ENCODE measurements at places on chromosomes 5 and 9.

- no peak for DNase-seq
Observed at GRCh38 chr9:120776788-120777187, 16.4 kb downstream of the FBXW2 start.

DNA sequence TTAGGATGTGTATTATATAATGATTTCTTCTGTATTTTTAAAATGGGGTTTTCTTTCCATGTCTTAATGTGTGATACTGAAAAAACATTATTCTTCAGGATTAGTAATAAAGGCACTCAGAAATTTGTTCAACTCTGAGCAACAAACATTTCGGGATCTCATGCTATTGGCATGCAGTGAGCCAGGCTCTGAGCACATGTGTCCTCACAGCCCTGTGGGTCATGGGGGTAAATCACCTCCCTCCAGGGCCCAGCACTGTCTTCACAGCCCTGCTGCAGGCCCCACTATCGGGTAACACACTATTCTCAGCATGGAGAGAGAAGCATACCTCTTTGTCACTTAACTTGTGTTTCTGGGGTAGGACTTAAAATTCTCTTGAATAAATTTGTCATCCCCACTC is 14.0 kb downstream of the TMEM174 start:
- no peak for DNase-seq

- no peak for DNase-seq
Observed at GRCh38 chr9:94995048-94995693, 268.7 kb downstream of the AOPEP start.

DNA sequence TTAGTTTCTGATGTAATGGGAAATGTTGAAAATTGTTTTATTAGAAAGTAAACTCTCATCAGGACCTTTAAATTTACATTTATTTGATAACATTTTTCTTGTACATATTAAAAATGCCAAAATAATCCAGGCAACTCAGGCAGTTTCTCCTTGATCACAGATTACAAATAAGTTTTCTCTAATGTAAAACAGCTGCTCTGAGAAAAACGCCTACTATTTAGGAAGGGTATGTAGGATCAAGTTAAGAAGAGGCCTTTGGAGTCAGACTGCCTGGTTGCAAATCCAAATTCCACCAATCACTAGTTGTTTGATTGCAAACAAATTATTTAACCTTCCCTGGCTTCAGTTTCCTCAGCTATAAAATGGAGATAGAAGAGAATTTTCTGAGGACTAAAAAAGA is 610.8 kb downstream of the PDE4D start:
- DNase-seq, result no peak

DNA sequence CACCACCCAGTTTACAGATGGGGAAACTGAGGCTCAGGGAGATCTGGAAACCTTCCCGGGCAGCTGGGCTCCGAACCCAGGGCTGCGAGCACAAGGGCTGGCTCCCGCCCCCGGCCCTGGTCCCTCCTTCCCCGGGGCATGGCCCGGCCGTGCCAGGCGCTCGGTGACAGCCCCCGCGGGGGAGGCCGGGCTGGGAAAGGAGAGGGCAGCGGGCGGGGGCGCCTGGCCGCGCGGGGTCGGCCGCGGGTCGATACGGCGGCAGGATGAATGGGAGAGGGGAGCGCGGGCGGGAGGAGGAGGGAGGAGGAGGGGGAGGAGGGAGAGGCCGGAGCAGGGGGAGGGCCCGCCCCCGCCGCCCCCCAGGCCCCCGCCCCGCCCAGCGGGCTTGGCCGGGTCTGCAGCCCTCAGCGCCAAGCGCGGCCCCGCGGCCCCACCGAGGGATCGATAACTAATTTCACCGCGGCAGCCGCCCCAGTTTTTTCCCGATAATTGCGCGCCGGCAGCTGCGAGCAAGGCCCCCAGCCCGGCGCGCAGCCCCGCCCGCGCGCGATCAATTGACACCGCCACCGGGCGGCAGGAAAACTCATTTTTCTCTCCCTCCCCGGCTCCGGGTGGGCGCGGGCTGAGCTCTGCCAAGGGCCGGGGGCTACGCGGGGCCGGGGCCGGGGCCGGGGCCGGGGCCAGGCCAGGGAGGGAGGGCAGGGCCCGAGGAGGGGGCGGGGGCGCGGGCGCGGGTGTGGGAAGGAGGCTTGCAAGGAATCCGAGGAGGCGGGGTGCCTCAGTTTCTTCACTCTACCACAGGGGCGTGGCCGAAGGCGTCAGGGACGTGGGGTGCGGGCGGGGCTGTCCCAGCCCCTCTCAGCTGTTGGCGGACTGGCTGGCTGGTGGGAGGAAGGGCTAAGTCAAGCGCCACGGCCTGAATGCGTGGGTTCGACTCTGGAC is 52.1 kb downstream of the C9orf50 start:
- DNase-seq, result no peak

DNA sequence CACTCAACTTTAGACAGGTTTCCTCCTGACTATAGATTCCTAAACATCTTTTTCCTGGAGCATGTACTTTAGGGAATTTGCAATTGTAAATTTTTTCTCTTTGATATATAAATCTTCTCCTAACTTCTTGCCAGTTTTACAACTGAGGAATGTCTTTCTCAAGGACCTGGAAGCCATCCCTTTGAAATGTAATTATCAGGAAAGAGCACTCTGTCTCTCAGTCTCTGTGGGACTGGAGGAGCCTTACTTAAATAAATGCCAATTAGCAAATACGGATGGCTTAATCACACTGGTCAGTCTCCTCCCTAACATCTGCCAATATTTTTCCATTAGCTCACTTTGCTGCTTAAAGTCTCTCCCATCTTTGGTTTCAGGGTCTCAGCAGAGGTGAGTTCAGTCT is 344.3 kb upstream of the ARRDC3 start:
- no peak for DNase-seq

DNA sequence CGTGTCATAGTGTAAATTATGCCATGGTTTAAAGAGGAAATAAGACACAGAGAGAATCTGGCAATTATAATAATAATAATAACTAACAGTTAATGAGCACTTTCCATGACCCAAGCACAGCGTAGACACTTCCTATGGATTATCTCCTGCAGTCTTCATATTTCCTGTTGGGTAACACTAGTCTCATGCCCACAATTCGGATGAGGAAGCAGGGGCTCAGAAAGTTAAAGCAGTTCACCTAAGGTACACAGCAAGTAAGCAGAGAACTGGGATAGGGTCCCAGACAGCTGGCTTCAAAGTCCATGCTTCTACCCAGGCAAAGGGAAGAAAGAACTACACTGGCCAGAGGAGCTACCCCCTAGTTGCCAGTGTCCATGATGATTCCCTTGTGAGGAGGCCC is 27.9 kb upstream of the TGFBI start:
- DNase-seq, result no peak

DNA sequence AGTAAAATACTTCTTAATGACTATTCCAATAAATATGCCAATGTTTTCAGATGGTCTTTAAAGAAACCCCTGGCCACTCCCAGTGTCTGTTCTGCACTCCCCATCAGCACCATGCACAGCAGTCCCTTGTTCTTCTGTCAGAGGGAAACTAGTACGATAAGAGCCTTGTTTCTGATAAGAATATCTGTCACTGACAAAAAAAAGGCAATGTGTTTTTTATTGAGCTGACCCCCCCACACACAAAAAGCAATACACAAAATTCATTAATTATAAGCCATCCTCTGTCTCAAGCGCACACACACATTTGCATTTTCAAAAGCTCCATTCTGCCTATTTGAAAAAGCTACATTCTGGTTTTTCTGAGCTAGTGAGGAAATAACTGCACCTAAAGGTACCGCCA is 119.1 kb downstream of the ENC1 start:
- no peak for DNase-seq

- DNase-seq, result no peak
Observed at GRCh38 chr9:135820661-135821060, 86.7 kb downstream of the CAMSAP1 start.

DNA sequence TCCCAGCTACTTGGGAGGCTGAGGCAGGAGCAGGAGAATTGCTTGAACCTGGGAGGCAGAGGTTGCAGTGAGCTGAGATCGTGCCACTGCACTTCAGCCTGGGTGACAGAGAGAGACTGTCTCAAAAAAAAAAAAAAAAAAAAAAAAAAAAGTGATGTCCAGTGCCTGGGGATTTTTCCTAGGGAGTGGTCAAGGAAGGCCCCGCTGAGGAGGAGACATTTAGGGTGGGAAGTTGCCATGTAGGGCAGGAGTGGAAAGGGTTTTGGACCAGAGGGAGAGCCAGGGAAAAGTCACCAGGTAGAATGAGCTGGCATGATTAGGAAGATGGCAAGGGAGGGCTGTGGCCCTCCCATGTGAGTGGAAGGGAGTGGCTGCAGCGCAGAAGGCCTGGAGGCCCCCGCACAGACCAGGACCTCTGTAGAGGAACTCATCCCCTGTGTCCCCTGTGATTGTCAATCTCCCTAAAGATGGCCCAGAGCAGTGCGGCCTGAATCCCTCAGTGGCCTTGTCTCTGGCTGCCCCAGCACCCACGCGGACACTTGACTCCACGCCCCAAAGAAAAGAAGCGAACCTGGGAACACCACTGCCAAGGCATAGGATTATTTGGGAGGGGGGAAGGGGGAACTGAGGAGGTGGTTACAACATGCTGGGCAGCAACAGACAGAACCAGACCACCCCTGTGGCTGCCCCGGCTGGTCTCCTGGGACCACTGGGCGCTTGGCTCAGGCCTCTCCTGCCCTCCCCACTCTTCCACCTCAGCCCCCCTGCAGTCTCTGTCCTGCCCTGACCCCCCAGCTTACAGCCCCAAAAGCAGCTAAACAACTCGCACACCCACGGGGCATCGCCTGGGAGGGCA is 2.6 kb upstream of the SQSTM1 start:
- DNase-seq, result peak; percentile 66

- peak; percentile 76 for DNase-seq
Observed at GRCh38 chr9:75111019-75111622, 22.8 kb downstream of the OSTF1 start.

DNA sequence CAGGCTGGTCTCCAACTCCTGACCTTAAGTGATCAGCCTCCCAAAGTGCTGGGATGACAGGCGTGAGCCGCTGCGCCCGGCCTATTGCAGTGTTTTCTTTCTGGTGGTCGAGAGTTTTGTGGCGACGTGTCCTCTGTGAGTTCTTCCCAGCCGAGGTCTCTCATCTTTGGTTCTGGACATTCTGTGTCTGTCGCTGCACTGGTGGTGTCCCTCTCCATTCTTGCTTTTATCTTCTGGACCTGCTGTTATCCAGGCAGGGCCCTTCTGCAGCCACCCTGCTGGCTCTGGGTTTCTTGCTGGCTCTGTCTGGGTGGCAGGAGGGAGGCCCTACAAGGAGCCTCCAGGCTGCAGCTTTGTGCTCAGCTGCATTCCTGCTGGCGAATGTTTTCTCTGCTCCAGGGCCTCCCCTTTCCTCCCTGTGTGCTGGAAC is 49.1 kb upstream of the EXOC3 start:
- peak; percentile 41 for DNase-seq

- DNase-seq, result no peak
Observed at GRCh38 chr5:3198074-3198449, 397.6 kb upstream of the IRX1 start.

- DNase-seq, result no peak
Observed at GRCh38 chr9:21813575-21814473, 11.4 kb downstream of the MTAP start.

- DNase-seq, result no peak
Observed at GRCh38 chr9:80995759-80996158, 693.6 kb downstream of the TLE1 start.

GRCh38 chr9:97983589-97984187 is 547 bp downstream of the ANP32B start:
- DNase-seq, result no peak

DNA sequence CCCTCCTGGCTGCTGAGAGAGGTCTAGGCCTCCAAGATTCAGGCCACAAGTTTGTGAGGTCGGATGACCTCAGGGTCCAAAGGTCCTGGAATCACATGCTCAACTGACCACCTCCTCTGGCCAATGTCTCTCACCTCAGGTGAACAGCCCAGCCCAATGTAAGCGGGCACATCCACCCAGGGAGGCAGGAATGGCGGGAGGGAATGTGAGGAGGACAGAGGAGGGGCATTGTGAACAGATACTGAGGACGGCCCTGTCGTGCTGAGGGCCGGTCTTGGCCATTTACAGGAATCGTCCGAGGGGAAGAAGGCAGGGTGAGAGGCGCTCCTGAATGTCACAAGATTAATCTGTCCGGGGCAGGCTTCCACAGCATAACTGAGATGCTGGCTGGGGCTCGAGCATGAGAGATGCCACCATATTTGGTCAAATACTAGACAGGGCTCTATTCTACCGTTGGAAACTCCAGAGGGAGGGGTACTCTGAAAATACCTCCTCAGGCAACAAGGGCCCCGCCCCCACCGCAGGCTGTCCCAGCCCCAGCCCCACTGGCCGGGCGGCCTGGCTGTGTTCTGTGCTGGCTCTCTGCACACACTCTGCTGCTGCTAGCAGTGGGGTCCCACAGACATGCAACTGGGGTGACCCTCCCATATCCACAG is 1.5 kb upstream of the IL17B start:
- no peak for DNase-seq

- no peak for DNase-seq
Observed at GRCh38 chr5:17995997-17996396, 361.7 kb downstream of the TAF11L14 start.

- DNase-seq, result no peak
Observed at GRCh38 chr9:6723881-6724420, 33.8 kb upstream of the KDM4C start.

DNA sequence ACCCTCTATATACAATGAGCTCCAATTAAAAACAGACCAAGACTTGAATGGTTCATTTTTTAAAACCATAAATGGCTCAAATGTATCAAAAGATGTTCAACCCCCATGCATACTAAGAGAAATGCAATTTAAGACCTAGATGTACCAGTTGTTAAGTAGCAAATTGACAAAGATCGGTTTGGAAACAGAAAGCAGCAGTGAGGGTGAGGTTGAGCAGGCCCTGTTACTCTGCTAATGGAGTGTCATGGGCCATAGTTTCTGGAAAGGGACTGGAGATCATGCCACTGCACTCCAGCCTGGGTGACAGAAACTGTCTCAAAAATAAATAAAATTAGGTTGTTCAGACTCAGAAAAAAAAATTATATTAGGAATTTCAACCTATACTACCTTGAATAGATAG is 55.0 kb downstream of the FNBP1 start:
- no peak for DNase-seq

- DNase-seq, result no peak
Observed at GRCh38 chr5:162037431-162037830, 30.1 kb upstream of the GABRG2 start.

DNA sequence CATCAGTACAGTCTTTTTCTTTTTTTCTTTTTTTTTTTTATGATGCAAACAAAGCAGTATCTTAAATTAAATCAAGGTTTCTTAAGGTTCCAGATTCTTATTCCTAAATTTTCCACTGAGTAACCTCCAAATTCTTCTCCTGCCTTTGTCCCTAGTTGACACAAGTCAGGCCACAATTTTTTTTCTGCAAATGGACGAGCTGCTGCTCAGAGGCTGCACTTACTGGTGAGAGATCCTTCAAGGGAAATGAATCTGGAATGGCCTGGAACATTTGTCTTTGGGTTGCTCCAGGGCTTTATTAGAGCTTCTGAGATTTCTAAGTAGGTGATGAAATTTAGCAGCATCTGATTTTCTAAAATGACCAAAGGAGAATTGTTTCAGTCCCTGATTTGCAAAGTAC is 39.3 kb downstream of the PIK3R1 start:
- no peak for DNase-seq
